ENCODE measurements at places on chromosomes 1 and 21. TPM values are rescaled to one million over a fixed set of nuclear protein-coding genes. Genes with fewer than 3 reads are reported as not detected.

GRCh38 chr1:205791568-205792180 is 16.4 kb upstream of the RAB29 start:
- DNase-seq: peak; percentile 44

- DNase-seq: no peak
Measured at GRCh38 chr1:245550720-245551043, 395.9 kb downstream of the KIF26B start.

DNA sequence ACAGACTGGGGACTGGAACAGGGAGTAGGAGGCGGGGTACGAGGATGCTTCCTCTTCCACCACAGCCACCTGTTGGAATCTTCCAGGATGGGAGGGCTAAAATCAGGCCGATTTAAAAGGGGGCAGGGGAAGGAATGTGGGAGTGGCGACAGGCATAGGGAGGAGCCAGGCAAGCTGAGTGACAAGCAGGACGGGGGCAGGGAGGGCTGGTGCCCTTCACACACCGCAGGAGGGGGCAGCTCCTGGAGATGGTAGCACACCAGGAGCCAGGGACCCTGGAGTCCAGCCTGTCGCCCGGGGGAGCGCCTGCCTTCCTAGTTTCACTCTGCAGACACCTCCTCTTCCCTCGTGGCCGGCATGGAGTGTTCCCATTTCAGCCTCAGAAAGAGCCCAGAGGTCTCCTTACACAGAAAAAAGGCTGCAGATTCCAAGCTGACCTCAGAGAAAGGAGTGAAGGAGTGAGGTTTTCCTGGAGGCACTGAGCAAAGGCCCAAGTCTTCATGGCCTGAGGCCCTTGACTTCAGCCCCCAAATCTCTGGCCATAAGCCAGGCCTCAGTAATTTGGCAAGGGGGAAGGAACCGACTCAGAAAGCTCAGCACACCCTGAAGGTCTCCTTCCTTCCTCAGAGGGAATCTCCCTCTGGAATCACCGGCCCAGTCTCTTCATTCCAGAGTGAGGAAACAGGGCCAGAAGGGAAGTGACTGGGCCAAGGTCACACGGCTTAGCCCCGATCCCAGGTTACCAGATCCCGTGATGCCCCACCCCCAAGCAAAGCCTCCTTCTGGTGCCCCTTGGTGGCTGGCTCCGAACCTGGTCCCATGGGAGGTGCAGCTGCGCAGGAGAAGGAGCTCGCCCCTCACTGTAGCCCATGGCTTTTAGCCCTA is 8.1 kb downstream of the BLACAT1 start:
- DNase-seq: no peak

- DNase-seq: no peak
Measured at GRCh38 chr1:64962441-64962840, 3.9 kb downstream of the JAK1 start.

DNA sequence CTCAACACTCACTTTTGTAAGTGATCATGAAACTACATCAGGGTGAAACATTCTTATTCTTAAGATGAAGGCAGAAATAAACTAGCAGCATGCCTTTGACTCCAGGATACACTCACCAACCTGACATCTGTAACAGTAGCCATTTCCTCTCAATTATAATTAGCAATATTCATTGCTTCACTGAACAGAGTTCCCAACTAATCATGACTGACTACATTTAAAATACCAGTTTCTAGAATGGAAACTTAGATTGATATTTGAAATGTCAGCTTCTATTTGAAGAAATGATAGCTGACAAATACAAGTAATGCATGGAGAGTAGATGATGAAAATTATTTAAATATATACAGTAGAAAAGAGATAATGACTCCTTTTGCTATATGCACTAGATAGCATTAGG is 1023.8 kb downstream of the MRPL39 start:
- no peak for DNase-seq

ERICH3 gene
- not detected for polyA plus RNA-seq

FASLG gene
- 0.14 TPM for polyA plus RNA-seq

- DNase-seq: no peak
Measured at GRCh38 chr1:103460511-103460910, 65.0 kb upstream of the RNPC3 start.

HES2 gene
- polyA plus RNA-seq: not detected

DNA sequence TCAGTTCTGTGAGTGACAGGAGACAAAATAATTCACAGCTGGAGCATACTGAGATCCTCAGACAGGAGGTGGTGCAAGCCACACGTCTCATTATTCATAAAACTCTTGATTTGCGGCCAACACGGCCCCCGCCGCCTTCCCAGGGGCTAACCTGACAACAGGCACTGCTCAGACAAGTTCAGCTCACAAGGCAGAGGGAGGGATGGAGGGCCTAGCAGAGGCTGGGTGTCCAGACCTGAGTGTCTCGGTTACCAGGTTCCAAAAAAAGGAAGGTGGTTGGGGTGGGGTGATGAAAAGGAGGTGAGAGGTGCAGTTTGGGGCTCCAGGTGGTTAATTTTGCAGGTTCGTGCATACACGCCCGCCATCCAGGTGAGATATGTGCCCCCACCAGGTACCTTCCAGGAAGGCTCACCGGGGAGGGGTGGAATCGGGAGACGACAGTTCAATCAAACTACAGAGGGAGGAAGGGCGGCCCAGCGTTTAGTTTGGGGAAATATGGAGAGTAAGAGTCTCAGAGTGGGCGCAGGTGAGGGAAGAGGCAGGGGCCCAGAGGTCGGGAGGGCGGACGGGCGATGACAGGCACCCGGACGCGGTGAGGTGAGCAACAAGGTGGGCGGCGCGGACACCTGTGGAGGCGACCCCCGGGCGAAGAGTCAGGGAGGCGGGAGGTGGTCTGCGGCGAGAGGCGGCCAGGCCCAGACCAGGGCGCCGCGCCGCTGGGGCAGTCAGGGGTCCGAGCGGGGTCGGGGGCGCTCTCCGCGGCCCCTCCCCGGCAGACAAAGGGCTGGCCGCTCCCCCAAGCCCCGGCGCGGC is 629 bp downstream of the CTNNBIP1 start:
- no peak for DNase-seq

- peak; percentile 52 for DNase-seq
Measured at GRCh38 chr1:229012823-229013222, 258.1 kb upstream of the RAB4A start.

DNA sequence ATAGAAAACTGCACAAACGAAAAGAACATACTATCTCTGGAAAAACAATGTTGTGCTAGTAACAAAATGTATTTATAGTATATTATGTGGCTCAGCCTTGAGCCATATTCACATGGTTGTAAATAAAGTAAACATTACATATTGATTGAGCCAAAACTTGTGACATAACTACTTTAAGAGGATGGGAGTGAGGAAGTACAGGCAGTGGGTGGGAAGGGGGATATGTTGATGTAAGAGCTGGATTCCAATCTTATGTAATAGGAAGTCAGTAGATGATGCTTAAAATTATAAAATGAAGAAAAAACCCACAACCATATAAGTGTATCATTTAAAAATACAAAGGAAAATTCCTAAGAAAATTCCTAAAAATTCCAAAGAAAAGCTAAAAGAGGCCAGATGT is 42.7 kb downstream of the RHOU start:
- no peak for DNase-seq
